ENCODE measurements at places on chromosomes 11 and 22.

DNA sequence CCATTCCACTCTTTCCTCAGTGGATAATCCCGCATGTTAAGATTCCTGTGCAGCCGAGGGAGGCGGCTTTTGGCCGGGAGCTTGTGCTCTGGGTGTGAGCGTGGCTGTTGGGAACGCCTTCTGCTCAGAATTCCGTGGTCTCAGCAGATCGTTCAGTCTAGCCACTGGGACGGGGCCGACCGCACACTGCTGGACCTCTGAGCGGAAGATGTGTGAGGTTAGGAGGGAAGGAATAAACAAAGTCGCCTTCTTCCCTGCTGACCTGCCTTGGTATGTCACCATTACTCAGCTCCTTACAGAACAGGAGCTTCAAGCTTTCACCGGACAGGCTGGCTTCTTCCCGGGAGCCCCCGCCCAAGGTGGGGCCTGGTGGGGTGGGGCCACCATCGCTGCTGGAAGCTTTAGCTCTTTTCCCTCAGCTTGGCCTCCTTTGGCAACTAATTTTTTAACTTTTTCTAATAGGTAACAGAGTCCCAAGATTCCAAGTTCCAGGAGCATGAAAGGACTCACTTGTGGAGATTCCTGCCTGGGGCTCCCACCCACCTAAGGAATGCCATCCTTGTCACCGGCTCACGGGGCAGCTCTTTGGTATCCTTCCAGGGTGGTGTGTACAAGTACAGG is 22.5 kb upstream of the SEPTIN5 start:
- DNase-seq, result no peak

GRCh38 chr11:74927496-74927895 is 21.4 kb downstream of the XRRA1 start:
- DNase-seq, result no peak

GRCh38 chr11:118522571-118523072 is 4.7 kb upstream of the TTC36 start:
- no peak for DNase-seq

- DNase-seq, result peak; percentile 28
Observed at GRCh38 chr11:18775492-18776292, 15.9 kb downstream of the PTPN5 start.

- peak; percentile 30 for DNase-seq
Observed at GRCh38 chr22:21014726-21015465, at the start of gene P2RX6. TSS of gene P2RX6 (plus strand) at chr22:21015165. CDS start at chr22:21015175, 10 bp downstream.

DNA sequence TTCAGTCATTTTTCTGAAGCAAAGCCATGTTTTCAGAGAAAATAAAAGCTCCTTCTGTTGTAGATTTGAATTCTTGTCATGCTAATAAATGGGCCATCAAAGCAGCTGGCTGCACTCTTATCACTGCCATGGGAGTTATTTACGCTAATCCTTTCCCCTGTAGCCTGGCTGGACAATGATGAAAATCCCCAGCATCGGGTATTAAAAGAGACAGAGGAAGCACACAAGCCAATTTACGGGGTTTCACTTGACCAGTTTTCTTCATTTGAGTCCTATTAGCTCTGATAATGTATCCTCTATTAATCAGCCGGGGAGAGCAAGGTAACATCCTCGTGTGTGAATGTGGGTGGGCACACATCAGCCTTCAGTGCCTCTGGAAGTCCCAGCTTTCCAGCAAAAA is 470.2 kb upstream of the API5 start:
- DNase-seq, result no peak

DNA sequence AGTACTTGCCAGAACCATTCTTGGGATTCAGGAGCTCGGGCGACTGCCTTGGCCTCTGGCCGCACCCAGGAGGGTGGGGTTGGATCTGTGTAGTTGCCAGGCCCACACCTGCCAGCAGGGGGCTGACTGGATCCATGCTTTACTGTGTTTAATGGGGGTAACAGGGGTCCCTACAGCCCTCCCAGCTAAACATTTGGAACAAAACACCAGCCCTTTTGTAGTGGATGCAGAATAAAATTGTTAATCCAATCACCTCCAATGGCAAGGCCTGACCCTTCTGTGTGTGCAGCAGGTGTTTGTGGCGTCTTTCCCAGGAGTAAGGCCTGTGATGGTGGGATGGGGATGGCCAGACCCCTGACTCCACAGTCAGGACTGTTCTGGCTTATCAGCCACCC is 22.5 kb downstream of the SUN2 start:
- peak; percentile 52 for DNase-seq

GRCh38 chr11:47589977-47590861 is 3.7 kb downstream of the FAM180B start:
- no peak for DNase-seq

DNA sequence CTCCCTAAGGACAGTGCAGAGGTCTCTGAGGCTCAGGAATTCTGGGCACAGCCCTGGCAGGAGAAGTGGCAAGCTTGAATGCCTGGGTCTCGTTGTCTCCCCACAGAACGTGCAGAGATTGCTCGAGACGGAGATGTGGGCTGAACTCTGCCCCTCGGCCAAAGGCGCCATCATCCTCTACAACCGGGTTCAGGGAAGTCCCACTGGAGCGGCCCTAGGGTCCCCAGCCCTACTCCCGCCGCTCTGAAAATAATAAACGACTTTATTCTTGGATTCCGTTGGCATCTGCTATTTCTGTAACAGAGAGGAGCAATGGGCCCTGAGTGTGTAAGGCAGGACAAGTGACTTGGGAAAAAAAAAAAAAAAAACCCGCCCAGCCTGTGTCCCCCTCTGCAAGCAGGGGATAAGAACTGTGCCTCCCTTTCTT is 591 bp upstream of the DNAJC4 start:
- DNase-seq, result no peak

GRCh38 chr11:134026655-134027343 is 42.1 kb upstream of the JAM3 start:
- no peak for DNase-seq

DNA sequence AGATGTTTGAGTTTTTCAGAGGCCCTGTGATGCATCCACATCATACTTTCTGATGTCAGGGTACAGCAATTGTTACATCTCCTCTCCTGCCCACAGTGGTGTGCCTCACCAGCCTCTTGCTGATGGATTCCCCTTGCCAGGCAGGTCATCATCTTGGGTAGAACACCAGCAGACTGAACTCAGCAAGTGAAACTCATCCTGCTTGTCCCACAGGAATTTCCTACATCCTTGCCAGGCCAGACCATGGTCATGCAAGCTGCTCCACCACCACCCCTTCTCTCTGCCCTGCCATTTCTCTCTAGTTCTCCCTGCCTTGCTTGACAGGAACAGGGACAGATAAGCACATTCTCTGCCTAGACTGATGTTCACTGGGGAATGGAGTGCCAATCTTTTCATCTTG is 85.9 kb downstream of the PAX6 start:
- no peak for DNase-seq
